ENCODE measurements at places on chromosomes 1 and 21.

DNA sequence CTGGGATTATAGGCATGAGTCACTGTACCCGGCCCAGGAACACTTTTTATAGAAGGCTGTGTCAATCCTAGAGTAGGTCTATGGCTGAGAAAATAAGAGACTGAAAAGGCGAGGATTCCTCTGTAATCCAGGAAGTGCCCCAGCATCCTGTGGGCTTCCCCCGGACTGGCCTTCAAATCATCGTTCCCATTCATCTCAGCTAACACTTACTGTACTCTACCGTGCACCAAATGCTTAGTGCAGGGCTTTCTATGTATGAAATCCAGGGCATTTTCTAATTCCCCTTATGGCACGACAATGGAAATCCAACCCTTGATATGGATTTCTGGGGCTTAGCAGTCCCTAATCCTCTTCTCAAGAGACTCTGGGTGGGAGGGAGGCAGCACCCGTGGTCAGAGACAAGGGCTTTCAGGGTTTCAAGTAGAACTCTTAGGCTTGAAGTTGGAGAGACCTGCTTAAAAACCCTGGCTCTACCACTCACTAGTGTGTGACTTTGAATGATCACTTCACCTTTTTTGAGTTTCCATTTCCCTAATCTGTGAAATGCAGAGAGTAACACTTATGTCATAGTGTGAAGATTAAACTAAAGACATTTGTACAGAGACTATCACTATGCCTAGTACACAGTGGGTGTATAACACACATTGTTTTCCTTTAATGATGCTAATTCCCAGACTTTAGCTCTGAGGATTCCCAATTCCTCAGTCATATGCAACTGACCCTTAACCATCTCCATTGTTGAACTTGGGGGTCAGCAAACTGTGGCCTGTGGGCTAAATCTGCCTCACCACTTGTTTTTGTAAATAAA is 20.3 kb downstream of the MECR start:
- DNase-seq, result no peak

GRCh38 chr1:41340655-41341364 is 20.4 kb upstream of the FOXO6 start:
- no peak for DNase-seq

GRCh38 chr1:43874716-43875115 is 58.9 kb upstream of the ARTN start:
- DNase-seq, result no peak

DNA sequence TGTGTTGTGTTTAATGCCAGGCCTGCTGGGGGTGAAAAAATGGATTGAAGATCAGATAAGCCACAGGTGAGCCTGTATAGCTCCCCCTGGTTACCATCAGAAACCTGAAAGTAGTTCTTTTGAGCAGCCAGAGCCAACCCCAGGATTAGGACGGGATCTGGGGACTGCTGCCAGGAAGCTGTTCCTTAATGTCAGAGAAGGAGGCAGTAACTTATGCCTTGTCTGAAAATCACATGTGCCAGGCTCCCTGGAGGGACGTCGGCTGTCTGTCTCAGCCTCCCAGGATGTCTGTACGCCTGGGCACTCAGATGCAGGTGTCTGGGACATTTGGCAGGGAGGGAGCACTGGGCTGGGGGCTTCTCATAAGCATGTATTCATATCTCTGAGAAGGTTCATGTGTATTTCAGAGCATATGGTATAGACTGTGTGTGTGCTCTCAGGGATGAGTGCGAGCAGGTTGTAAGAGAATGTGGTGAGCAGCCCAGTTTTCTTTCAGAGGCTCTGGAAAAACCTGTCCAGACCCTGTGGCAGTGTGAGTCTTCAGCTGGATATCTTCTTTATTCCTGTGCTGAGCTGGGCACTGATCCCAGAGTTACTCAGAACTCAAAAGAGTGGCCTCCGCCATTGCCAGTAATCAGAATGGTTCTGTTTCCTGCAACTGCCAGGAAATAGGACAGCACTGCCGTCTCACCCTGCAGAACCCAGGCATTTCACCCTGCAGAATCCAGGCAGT is 2.8 kb downstream of the FAM43B start:
- DNase-seq, result no peak

DNA sequence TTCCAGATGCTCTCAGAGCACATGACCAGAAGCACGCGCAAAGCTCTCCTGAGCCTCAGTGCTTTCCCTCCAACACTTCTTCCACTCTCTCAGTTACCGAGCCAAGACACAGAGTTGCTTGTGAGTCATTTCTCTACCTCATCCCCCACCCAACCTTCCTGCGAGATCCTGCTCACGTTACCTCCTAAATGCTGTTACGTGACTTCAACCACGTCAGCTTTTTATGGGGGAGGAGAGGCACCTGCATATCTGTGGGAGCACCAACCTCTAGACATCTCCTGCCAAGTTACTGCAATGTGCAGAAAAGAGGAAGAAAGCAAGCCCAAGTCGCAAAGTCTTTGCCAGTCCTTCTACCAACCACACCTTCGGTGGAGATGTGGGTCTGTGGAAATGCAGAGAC is 27.2 kb upstream of the ERG start:
- DNase-seq, result no peak

- DNase-seq, result no peak
These were observed 124.6 kb downstream of the HLCS start for GRCh38 chr21:36841866-36842265.

- DNase-seq, result no peak
These were observed 64.5 kb upstream of the SLC44A3 start for GRCh38 chr1:94755675-94756074.

DNA sequence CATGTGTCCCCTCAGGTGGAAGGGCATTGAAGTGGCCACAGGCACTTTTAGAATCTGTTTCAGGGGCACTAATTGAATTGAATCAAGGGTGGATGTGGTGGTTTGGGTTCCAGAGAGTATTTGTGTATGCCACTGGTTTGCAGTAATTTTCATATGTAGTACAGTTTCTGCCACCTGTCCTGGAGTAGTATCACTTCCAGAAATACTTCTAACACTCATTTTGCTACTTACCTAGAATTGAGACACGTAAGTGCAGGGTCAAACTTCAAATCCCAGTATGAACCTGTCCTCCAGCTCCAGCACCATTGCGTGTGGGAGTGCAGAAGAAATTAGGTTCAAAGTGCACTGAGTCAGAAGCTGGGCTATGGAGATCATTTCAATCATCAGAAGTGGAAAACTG is 26.8 kb downstream of the RSPH1 start:
- DNase-seq, result no peak

- DNase-seq, result no peak
These were observed 82.4 kb upstream of the MACF1 start for GRCh38 chr1:39122056-39122455.

- no peak for DNase-seq
These were observed 55.8 kb downstream of the DYRK1A start for GRCh38 chr21:37422382-37422781.

GRCh38 chr1:88888750-88889149 is 2.6 kb downstream of the GTF2B start:
- DNase-seq, result no peak

- no peak for DNase-seq
These were observed 425 bp upstream of the TADA1 start for GRCh38 chr1:166876540-166876838.

GRCh38 chr1:182615468-182616129 is 11.4 kb upstream of the RGS16 start:
- peak; percentile 72 for DNase-seq

GRCh38 chr1:110412576-110412975 is 5.1 kb upstream of the LAMTOR5 start:
- peak; percentile 15 for DNase-seq

GRCh38 chr1:1273209-1273511 is 494 bp downstream of the UBE2J2 start:
- no peak for DNase-seq

DNA sequence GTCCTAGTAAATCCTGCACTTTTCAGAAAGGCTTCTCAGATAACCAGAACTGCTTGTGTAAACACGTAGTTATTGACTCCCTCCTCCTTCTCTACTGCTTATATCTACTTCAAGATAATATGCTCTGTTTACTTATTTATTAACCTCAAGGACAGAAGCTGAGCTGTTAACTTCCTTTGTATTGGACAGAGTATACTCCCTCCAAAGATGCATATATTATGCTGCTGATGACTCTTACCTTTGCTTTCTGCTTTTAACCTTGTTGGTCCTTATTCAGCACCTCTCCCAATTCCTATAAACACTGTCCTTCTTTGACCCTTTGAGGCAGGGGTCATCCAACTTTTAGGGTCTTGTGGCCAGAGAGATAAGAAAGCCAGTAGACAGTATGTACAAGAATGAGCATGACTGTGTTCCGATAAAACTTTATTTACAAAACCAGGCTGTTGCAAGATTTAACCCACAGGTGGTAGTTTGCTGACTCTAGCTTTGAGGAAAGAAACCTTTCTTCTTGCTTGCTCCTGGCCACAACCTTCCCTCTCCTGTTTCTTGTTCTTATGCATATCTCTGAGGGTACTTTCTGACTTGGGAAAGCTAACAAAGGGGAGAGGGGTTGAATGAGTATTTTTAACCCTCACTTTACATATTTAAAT is 4.9 kb downstream of the TPM3 start:
- DNase-seq, result no peak

DNA sequence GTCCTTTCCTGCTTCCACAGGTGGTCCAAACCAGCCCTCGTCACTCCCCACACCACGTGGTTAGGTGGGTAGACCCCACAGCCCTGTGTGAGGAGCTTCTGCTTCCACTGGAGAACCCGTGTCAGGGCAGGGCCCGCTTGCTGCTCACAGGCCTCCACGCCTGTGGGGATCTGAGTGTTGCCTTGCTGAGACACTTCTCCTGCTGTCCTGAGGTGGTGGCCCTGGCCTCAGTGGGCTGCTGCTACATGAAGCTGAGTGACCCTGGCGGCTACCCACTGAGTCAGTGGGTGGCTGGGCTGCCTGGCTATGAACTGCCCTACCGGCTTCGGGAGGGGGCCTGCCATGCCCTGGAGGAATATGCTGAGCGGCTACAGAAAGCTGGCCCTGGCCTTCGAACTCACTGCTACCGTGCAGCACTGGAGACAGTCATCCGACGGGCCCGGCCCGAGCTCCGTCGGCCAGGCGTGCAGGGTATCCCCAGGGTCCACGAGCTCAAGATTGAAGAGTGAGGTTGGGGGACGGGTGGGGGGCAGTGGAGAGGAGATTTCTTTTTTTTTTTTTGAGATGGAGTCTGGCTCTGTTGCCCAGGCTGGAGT is 5.5 kb upstream of the ISG20L2 start:
- DNase-seq, result no peak

- DNase-seq, result no peak
These were observed 2.2 kb downstream of the IKBKE start for GRCh38 chr1:206472454-206472853.

DNA sequence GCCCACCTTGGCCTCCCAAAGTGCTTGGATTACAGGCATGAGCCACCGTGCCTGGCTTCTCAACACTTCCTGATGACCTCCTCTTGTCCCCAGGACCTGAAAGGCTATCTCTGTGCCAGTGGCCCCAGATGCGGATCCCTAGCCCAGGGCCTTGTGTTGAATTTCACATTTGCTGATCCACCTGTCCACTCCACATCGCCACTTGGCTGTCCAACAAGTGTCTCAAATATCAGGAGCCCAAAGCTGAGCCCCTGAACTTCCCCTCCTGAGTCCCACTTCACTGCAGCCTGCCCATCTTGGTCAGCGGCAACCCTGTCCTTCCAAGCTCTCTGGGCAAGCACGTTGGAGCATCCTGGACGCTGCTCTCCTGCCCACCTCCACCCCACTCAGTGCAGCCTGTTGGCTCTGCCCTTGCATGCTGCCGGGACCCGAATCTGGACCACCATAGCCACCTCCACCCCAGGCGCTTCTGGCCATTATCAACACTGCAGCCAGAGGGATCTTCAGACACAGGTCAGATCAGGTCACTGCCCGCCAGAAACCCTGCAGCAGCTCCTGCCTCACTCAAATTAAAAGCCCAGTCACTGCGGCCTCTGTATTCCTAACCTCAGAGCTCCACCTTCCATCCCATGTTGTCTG is 352.5 kb upstream of the VAMP3 start:
- no peak for DNase-seq

- no peak for DNase-seq
These were observed 37.0 kb upstream of the PUM1 start for GRCh38 chr1:31102501-31102950.

DNA sequence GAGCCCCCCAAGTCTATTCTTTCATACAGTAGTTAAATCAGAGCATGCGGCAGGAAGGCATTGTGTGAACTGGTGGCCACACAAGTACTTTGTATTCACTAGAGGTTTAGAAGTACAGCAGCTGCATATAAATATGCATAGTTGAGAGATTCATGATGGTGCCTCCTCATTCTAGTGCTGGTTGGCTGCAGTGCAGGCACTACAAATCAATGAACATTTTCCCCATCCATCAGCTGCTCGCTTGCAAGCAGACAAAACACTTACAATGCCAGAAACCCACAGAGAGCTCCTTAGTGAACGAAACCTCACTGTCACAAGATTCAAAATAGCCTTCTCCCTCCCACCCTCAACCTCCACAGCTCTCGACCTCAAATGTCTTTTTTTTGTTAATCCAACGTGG is 726.2 kb downstream of the USP25 start:
- no peak for DNase-seq

- no peak for DNase-seq
These were observed 18.9 kb downstream of the SLC16A1 start for GRCh38 chr1:112937070-112937469.

DNA sequence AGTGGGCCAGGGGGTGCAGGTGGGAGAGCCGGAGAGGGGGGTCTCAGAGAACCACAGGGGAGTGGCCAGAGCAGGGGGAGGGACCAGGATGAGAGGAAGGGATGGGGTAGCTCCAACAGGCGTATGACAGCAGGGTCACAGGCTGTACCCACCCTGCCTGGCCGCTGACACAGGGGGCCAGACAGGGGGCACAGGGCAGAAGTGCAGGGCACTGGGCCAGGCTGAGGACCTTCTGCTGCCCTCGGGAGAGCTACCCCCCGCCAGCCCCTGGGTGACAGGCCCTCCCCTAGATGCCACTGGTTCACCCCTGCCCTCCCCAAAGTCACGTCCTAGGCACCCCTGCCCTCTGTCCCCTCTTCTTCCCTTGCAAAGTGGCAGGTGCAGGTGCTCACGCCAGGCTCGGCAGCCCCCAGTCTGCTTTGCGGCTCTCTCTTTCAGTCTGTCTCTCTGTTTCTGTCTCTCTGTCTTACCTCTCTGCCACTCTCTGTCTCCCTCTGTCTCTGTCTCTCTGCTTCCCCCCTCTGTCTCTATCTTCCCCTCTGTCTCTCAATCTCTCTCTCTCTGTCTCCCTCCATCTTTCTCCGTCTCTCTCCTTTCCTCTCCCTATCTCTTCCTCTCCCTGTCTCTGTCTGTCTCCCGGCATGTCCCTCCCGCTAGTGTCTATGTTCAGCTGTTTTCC is 48.5 kb downstream of the WNT9A start:
- DNase-seq, result no peak

GRCh38 chr1:204277563-204278219 is 63.9 kb upstream of the GOLT1A start:
- DNase-seq, result no peak

DNA sequence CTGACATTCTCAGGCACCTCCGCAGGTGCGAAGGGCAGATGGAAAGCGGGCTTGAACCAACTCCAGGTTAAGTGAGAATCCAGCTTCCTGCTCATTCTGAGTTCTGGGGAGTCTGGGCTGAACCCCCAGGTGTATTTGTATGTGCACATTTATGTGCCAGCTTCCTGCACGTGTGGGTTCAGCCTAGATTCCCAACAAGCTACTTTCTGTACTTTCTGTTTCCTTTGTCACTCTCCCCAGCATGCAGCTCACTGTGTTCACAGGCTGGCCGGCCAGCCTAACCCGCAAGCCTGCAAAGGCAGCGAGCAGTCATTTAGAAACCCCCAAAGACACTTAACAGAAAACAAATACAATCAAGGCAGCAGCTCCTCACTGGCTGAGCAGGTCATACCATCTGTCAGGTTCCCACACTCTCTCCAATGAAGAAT is 1.3 kb upstream of the IL19 start:
- no peak for DNase-seq

GRCh38 chr1:31705080-31705866 is 1.5 kb upstream of the COL16A1 start:
- DNase-seq, result no peak
